Cardiac septum (tissue), 1 donor: ENCODE measurements at places on chromosomes 16 and 17. TPM values are rescaled to one million over a fixed set of nuclear protein-coding genes. Genes with fewer than 3 reads are reported as not detected.

DNA sequence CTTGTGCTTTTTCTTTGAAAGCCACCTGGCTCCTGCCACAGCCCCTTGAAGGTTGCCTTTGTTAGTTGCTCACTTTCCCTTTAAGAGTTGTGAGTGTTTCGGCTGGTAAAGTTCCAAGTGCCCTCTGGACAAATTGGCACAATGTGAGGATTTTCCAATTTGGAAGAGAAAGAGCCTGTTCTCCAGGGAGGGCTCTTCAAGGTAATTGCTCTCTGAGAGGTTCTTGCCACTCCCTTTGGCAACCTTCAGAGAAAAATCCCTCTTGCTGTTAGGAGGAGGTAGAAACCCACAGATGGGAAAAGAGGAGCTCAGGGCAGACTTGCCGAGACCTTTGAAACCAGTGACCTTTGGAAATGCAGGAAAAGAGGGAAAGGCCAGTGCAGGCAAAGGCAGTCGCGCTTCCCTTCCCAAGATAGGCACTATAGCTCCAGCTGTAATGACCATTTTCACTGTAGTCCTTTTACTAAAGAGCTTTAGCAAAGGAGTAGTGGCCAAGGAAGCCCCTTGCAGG lies 49.0 kb upstream of the AKAP1 start:
- DNase-seq = no peak

DNA sequence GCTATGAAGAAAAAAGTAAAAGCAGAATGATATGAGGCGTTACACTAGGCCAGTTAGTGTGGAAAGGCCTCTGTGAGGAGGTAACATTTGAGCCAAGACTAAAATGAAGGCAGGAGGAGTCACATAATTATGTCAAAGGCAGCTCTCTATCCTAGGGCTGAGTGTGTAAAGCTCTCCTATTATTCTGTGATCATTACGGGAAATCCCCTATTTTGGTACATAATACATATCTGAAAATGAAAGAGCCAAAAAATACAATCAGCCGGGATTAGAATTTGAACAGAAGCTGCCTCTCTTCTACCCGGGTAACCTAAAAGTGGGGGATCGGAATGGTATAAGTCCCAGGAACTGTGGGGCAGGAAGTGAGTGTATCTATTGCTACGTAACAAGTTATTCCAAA lies 27.1 kb downstream of the HEATR3 start:
- no peak for DNase-seq

GRCh38 chr16:4612474-4612931 lies 2.2 kb downstream of the UBALD1 start:
- no peak for DNase-seq

GRCh38 chr16:54774768-54775167 lies 155.9 kb upstream of the IRX5 start:
- no peak for DNase-seq

- DNase-seq = no peak
Observed at GRCh38 chr17:36641877-36642845, 40.8 kb downstream of the MRM1 start.

DNA sequence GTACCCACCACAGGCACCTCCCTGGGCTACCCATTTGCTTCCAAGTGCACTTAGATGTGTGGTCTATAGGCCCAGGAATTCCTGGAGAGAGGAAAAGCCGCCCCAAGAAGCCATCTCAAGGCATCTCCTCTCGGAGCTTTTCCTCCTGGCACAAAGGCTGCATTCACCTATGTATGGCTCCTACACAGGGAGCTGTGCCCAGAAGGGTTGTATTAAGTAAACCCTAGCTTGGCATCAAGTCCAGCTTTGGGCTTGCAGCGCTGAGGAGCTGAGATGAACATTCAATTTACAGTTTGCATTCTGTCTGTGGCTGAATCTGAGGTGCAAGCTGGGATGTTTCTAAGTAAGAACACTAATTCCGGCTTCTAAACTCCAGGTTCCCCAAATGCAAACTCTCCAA lies 81.3 kb downstream of the CDYL2 start:
- no peak for DNase-seq

DNA sequence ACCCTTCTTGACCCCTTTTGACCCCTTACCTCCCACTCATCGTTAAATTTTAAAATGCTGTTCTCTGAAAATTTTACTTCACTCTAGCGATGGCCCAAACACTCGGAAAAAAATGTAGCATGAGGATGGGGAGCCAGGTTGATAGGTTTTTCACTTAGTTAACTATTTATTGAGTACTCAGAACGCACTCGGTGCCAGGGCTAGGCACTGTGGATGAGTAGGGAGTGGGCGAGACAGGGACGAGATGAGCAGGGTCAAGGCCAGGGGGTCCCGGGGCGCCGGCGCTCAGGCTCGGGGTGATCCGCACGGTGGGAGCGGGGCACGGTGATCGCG lies 392 bp downstream of the ZSCAN32 start:
- DNase-seq = no peak

GRCh38 chr17:18156976-18157280 lies 26.7 kb upstream of the ALKBH5 start:
- no peak for DNase-seq

GRCh38 chr17:78379131-78379491 lies 662 bp downstream of the PGS1 start:
- no peak for DNase-seq

UNC45B gene
- total RNA-seq = 259 TPM

WFIKKN2 gene
- 0.19 TPM for total RNA-seq

CLEC19A gene
- total RNA-seq = not detected

ZNF385C gene
- total RNA-seq = 0.13 TPM

MAP3K14 gene
- total RNA-seq = 14.6 TPM

OR3A3 gene
- not detected for total RNA-seq

SHBG gene
- total RNA-seq = 0.62 TPM

CLDN7 gene
- total RNA-seq = 0.75 TPM

RAB11FIP4 gene
- 4.9 TPM for total RNA-seq

TEX14 gene
- 0.32 TPM for total RNA-seq
